ENCODE measurements at places on chromosomes 1 and 21.
A peak's percentile ranks its signal among the peaks of the same experiment; 100 is the strongest.

DNA sequence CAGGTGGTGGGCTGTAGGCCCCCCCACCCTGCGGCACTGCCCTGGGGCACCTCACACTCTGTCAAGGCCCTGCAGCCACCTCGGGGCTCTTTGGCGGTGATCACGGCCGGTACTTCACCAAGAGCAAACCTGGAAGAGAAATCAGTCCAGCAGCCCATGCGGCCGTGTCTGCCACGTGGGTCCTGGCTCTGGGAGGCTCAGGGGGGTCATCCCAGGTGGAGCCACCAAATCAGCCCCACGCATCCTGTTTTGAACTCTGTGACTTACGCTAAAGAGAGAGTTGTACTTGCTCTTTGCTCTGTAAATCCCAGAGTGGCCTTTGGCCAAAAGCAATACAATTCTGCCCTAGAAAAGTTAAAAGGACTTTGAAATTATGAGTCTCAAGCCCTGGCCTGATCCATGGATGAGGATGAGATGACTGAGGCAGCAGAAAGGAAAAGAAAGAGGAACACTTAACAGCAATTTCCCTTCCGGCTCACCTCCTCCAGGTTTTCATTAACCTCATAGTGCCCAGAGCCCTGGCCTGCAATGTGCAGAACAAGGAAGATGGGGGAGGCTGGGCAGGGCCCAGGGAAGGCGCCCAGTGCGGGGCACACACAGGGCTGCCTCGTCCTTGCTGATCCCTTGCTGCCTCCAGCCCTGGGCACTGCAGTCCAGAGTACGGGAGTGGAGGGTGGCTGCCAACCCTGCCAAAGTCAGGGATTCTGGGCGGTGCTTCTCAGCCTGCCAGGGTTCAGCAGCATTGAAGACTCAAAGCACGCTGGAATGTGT lies 337.0 kb downstream of the MATN1 start:
- DNase-seq: no peak

DNA sequence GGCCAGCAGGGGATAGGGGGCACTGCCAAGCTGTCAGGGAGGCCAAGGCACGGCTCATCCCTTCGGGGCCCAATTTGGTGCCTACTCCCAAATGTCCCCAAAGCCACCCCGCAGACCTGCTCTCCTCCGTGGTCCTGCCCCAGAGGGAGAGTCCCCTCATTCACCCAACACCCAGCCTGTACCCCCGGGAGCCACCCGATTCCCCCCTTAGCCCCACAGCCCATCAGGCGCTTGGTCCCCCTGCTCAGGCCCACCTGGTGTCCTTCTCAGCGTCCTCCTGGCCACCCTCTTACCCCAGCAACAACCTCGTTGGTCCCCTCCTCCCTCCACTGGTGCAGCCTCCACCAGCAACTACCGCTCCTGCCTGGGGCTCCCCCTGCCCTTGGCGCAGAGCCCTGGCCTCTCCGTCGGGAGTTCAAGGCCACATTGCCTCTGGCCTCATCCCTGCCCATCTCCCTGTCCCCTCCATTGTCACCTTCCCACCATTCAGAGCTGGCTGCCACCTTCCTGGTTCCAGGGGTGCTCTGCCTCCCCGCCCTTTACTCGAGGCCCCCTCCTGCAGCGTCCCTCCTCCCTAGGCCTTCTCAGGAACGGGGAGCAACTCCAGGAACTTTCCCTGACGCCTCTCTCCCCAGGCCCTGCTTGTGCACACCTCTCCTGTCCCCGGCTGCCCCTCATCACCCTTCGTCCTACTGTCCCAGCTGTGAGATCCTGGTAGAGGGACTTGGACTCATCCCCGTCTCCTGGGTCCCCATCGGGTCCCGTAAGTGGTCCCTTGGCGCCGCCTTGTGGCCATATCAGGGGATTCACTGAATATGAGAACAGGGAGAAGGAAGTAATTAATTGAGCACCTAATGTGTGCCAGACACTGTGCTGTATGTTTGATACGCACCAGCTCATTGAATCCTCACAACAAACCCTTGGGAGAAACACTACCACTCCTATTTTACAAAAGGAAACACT lies 73.9 kb downstream of the RAP1GAP start:
- DNase-seq: peak; percentile 43

- peak; percentile 77 for DNase-seq
Observed at GRCh38 chr1:151867765-151868411, 14.4 kb upstream of the THEM5 start.

- DNase-seq: no peak
Observed at GRCh38 chr21:14522736-14523135, 23.4 kb downstream of the SAMSN1 start.

DNA sequence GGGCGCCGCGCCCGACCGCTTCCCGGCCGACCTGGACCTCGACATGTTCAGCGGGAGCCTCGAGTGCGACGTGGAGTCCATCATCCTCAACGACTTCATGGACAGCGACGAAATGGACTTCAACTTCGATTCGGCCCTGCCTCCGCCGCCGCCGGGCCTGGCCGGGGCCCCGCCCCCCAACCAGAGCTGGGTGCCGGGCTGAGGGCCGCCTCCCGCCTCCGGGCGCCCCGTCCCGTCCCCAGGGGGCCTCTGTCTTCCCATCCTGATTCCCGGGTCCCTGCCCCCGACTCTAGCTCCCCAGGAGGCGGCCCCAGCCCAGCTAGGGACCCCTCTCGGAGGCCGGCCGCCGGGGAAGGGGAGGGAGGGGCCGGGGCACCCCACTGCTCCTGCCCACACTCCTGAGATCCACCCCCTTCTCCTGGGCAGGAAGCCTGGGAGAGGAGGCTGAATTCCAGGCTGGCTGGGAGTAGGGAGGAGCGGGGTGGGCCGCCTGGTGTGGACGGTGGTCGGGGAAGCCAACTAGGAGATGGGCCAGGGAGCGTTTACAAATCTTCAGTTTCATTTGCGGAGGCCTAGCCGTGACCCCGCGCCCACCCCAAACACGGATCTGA lies 21.4 kb downstream of the FOXO6 start:
- DNase-seq: peak; percentile 52

DNA sequence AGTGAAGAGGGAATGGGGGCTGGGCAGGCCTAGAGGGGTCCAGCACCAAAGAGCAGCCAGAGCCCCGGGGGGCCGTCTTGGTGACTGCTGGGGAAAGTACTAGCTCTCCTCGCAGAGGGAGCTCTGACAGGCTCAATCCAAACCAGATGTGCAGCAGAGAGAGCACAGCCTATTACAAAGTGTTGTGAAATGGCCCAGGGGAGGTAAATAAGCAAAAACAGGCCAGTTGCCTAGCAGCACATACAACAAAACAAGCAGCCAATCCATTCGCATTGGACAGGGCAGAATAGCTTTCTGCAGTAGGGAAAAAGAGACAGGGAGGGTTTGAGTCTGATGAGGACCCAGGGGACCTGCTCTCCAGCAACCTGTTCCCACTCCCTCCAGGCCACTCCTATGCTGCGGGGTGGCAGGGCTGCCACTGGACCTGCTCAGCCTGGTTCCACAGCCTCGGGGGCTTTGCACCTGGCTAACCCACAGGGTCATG lies 239.6 kb upstream of the FGGY start:
- no peak for DNase-seq

- no peak for DNase-seq
Observed at GRCh38 chr1:4397196-4397595, 257.2 kb upstream of the AJAP1 start.

DNA sequence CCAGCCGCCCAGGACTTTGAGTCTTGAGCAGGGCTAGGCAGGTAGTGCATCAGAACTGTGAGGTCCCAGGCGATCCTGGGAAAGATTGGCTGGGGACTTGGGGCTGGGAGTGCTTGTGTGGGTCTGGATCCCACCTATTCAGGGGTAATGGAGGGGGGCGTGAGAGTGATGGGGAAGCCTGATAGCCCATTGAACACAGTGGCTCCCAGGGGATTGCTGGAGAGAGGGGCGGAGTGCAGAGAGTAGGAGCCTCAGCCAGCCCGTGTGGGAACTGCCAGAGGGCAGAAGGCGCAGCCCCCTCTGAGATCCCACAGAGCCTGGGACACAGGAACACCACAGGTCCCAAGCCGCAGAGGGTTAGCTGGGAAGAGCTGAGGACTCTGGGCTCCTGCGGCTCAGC lies 19.3 kb upstream of the PDZK1IP1 start:
- no peak for DNase-seq

DNA sequence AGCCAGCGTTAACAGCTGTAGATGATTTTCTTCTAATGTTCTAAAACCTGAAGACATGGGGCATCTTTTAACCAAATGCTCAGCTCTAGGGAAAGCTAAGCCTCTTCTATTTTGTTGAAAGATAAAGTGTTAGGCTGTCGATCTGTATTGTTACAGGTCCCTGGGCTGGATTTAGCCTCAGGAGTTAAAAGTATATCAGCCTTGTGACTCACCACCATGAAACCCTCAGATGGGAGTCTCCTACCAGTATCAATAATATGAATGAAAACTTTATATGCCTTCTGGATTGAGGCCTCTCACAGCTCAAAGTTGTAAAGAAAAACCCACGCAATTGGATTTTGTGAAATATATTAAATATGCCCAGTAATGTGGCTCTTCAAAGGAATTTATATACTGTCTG lies 231.6 kb downstream of the FGGY start:
- DNase-seq: no peak

- DNase-seq: no peak
Observed at GRCh38 chr1:245829194-245829593, 674.4 kb downstream of the KIF26B start.

- no peak for DNase-seq
Observed at GRCh38 chr1:195960580-195960979, 647.7 kb downstream of the KCNT2 start.

- DNase-seq: no peak
Observed at GRCh38 chr1:241841691-241842090, 6.3 kb upstream of the EXO1 start.

DNA sequence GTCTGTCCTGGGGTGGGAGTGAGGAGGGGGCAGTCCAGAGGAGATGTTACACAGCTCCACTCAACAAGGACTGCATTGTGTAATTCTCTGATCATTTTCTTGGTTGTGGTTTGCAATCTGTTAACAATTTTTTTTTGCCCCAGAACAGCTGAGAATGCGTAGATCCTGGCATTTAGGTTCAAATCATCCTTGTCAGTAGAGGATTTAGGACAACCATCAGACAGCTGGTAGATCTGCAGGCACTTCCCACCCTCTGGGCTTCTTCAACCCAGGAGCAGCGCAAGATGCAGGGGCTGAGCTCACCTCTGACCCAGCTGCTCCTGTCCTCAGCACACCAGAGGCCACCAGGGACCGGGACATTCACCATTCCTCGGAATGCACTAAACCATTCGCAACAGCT lies 13.5 kb downstream of the BCAR3 start:
- DNase-seq: no peak

GRCh38 chr1:203381151-203381751 lies 30.3 kb upstream of the FMOD start:
- no peak for DNase-seq

DNA sequence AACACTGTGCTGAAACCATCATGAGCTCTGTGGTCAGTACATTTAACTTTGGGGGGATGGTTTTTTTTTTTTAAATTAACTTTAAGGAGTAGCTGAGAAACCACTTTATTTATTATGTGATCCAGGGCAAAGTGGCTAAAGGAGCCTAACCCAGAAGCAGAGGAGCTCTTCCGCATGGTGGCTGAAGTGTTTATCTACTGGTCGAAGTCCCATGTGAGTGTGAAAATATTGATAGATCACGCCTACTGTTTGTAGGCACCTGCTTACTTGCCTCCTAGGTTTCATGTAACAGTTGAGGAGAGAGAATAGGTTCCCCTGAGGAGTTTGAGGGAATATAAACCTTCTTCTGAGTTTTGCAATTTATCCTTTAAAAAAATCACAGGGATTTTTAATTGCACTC lies 181.4 kb downstream of the ZP4 start:
- no peak for DNase-seq

GRCh38 chr1:208007938-208008342 lies 97.0 kb upstream of the CD34 start:
- DNase-seq: peak; percentile 36

DNA sequence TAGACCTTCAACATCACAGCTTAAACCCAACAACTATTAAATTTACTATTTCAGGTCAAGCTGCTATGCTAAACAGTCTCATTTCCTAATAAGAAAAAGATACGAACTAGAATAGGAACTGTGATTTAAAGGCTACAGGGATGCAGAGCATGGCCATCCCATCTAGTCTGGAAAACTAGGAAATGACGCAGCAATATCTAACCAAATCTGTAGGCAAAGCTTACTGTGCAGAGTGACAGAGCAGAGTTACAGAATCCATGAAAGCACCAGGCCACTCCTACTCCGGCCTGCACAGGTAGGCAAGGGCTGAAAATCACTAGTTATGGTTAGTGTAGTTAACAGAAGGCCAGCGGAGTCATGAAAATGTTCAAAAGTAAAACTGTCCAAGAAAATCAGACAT lies 2.1 kb downstream of the HLCS start:
- DNase-seq: no peak

- no peak for DNase-seq
Observed at GRCh38 chr21:45579383-45580180, 37.3 kb upstream of the SLC19A1 start.

- no peak for DNase-seq
Observed at GRCh38 chr21:19048098-19048672, 644.6 kb upstream of the TMPRSS15 start.

DNA sequence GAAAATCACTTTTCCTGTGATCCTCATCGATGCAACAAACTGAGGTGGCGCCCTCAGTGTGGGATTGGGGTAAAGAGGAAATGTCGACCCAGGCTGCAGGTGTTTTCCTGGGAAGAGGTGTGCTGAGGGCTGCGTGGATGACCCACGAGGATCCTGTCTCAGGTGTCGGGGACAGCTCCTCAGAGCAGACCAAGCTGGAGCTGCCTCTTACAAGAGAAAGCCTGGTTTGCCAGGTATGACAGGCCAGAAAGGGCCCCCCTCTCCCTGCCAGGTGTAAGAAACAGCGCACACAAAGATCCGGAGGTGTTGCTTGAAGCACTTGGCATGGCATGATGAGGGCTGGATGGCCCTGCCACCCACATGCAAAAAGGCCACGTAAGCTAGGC lies 12.6 kb downstream of the FHAD1 start:
- DNase-seq: no peak

DNA sequence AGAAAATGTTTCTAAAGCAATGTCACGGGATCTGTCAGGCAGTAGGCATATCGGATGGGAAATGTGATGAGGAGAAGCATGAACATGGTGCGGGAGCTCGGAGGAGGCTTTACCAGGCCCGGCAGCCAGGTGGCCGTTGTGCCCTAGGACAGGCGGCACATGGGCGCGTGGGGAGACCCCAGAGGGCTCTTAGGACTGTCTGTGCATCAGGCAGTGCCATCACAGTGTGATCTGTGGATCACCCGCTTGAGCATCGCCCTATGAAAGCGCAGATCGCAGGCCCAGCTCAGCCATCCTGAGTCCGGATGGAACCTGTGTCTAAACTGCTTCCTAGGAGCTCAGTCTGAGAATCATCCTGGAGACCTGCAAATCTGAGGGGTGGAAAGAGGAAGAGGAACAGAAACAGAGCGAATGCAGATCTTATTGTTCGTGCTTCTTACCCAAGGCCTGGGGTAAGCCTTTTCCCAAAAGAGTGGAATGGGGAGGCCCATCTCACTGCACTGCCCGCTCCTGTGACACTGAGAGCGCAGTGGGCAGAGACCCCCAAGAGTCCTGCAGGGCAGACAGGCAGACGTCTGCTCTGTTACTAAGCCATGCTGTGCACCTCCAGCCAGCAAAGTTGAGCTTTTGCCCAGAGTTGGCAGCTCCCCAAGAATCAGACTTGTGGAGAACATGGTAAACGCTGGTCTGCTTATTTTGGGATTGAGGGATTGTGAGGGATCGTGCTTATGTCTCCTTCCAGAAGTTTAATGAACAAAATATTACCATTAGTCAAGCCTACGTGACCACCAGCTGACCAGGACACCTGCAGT lies 251.0 kb downstream of the RHOU start:
- DNase-seq: no peak

GRCh38 chr1:14149431-14149830 lies 449.1 kb upstream of the KAZN start:
- DNase-seq: peak; percentile 65

Measured in RKO (cell line).